ENCODE measurements at places on chromosomes 4 and X.

- DNase-seq, result no peak
Measured at GRCh38 chr4:168787801-168788595, 222.1 kb downstream of the CBR4 start.

- DNase-seq, result no peak
Measured at GRCh38 chrX:13966793-13967125, 62.9 kb downstream of the GEMIN8 start.

DNA sequence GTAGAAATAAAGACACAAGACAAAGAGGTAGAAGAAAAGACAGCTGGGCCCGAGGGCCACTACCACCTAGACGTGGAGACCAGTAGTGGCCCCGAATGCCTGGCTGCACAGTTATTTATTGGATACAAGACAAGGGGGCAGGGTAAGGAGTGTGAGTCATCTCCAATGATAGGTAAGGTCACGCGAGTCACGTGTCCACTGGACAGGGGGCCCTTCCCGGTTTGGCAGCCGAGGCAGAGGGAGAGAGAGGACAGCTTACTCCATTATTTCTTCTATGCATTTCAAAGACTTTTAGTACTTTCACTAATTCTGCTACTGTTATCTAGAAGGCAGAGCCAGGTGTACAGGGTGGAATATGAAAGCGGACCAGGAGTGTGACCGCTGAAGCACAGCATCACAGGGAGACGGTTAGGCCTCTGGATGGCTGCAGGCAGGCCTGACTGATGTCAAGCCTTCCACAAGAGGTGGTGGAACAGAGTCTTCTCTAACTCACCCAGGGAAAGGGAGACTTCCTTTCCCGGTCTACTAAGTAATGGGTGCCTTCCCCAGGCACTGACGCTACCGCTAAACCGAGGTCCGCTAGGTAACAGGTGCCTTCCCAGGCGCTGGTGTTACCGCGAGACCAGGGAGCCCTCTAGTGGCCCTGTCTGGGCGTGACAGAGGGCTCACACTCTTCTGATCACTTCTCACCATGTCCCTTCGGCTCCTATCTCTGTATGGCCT is 44.9 kb downstream of the ZBTB49 start:
- DNase-seq, result peak; percentile 36

GRCh38 chrX:148542481-148543255 is 42.3 kb downstream of the AFF2 start:
- DNase-seq, result no peak

DNA sequence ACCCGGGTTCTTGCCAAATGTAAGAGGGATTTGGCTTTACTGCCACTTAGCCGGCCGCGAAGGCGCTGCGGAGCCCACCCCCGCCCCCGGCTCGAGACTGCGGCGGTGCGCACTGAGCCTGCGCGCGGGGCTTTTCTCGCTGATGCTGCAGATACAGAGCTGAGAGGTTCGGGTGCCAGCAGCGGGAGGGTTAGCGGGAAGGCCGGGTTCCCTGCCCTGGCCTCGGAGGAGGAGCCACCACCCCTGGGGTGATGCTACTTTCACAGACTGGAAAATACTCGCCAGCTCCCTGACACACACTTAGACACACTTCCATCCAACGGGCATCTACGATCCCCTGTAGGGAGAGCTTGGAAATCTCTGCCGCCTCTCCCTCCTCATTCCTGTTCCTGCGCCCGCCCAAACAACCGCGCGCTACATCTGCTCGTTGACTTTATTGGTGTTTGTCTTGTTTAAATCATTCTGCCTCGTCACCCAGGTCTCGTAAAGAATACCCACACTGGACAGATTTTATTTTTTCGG is 2.1 kb upstream of the PCDH7 start:
- no peak for DNase-seq

- DNase-seq, result no peak
Measured at GRCh38 chr4:104811727-104812126, 317.0 kb upstream of the CXXC4 start.

DNA sequence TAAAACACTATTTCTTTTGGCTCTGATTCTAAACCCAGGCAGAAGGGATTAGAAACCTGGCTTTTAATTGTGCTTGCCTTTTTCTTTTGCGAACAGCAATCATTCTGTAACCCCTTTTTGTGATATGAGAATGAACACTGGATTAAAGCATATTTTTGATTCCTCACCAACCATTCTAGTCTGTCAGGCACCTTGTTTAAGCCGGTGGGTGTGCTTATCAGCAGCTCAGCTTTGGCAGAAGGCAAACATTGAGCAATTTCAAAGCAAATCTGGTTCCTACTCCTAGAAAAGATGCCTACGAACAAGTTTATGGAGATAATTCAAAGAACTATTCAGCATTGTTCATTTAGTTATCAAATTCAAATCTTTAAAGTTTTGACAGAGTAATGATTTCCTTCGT is 265.1 kb upstream of the FAM241A start:
- no peak for DNase-seq

DNA sequence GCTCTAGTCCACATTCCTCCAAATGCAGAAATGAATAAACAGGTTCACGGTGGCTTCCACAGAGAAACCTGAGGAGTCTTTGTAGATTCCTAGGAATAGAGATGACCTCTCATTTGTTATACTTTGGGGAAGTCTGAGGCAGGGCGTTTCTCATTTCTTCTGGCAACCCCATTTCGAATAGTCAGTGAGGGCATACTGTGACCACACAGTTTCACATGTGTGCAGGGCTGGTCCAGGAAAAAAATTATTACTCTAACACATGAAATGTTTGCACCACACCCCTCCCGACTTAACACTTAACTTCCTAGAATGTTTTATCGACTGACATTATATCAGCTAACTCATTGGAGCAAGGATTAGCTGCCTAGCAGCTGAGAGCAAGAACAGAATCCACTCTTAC is 12.0 kb downstream of the FRMD7 start:
- DNase-seq, result no peak

- DNase-seq, result no peak
Measured at GRCh38 chr4:37666625-37667071, 19.5 kb downstream of the RELL1 start.

DNA sequence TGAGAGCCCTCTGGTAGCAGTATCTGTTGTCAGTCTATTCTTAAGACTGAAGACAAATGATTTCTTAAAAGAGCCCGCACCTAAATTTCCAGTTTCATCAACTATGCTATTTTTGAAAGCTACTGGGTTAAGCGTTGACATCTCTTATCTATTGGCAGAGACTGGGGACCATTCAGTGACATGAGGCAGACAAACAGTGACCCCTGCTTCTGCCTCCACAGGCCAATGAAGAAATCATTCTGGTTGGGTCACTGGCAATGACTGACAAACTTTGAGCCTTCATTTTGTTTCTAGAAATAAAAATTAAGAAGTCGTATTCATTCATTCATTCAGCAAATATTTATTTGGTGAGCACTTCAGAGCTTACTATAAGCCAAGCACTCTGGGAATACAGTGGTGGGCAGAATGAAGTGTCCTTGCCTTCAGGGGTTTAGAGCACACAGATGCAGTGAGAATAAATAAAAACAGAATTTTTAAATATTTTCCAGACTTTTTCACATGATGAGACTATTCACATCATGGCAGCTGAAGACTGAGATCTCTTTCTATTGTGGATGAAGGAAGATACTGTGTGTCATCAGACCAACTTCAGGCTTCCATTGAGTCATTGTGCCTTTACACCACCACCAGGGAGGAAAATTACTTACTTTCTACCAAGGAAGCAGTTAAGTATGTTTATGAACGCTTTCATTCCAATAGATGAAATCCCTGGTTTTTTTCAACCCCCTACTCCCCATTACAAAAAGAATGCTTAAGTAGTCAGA is 36.0 kb downstream of the SORBS2 start:
- DNase-seq, result no peak

- no peak for DNase-seq
Measured at GRCh38 chrX:16839219-16839851, 30.8 kb downstream of the RBBP7 start.

DNA sequence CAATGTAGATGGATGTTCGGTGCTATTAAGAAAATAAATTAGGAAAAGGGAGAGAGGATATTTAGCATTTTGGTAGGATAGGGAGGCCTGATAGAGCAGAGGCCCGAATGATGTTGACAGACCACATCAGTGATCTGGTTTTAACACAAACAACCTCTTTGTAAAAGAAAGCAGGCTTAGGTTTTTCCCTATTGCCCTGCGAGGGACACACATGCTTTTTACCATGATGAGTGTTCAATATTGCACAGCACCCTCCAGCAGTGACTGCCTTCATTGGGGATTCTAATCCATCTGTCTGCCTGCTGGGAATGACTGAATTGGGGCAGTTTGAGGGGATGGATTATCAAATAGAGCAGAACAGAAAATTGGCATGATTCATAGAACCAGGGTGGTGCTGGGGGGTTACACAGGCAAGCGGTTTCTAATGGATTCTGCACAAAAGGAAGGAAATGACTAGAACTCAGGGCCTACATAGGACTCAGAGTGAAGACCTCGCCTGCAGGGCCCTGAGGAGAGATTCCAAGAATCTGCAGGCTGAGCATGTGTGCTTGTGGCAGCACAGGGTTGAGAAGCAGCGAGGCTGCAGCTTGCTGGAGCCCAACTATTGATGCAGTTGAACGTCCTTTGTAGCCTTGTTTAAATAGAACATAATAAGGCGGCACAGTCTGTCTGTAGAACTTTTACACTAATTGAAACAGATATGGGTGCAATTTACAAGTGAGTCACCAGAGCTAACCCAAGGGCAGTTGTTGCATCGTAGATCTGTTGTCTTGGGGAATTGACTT is 58.0 kb downstream of the RHOH start:
- no peak for DNase-seq

DNA sequence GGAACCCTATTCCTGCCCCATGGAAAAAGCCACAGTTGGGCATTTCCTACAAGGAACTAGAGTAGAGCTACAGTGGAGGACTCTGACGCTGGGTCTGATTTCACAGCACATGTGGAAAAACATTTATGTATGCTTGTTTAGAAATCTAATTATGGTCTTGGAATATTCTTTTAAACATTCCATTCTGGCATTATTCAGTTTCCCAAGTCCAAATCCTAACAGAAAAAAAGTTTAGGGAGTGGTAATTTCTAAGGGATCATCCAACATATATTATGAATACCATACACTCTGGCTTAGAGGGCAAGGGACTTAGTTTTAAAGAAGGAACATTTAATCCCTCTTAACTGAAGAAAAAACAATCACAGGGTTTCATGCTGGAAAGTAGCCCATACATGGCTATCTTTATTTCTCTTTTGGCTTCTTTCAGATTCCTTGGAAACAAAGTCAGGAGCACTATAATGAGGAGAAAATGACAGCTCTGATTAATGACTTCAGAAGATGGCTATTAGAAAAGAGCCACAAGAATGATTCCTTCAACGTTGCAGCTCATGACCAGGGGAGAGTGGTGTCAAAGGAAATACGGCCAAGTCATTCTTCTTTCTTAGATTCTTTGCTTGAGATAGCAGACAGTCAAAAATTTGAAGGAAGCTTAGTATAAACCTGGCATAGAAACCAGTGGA is 56.1 kb downstream of the CNGA2 start:
- no peak for DNase-seq

DNA sequence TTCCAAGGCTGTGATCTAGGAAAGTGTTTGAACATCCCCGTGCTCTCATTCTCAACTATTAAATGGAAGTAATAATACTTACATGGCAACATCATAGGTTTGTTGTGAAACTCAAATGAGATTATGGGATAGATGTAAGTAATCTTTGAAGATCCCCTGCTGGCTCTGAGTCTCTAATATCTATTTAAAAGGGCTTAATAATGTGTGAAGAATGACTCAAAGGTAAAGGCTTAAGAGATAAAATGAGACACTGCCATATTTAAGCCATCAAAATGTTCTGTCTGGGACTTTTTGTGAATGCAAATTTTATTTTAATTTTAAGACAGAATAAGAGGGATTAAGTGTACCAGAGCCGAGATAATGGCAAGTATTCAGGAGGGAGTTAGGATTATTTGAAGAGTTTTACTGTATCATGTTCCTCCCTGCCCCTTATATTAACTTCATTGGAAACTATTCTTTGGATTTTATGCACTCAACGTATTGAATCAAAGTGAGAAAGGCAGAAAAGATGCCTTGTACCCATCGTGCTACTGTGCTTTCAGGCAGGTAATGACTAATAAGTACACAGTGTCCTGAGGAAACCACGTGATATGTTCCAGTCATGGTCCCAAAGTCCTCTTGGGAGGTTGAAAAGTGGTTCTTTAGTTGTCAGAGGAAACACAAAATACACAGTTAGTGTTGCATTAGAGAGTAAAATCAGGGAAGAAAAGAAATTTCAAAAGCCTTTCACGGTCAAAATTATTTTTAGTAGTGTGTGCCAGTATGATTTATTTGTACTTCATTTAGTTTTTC is 192.4 kb downstream of the RBM46 start:
- no peak for DNase-seq

GRCh38 chr4:154720123-154720522 is 23.7 kb upstream of the LRAT start:
- no peak for DNase-seq

- DNase-seq, result peak; percentile 54
Measured at GRCh38 chrX:140712413-140713173, 3.0 kb downstream of the LINC00632 start.

DNA sequence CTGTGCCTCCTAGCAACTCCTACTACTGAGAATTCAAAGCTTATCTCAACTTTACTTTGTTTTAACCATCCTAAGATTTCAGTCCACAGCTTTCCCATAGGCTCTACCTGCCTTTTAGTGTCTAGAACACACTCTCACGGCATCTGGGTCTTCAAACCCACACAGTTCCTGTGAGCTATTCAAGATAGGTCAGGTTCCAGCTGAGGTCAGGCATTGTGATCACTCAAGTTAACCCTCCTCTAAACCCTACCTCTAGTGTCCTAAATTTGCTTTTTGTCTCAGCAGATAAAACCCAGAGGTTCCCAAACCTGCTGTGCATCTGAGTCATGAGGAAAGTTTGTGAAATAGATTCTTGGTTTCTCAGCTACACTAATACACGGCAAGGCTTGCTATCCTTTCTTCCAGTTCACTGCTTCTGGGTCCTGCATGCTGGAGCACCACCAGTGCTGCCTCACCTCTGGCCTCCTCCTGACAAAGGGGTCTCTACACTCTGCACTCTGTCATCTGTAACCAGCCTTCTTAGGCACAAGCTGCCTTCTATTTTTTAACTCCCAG is 324.6 kb upstream of the MAGEB2 start:
- no peak for DNase-seq

DNA sequence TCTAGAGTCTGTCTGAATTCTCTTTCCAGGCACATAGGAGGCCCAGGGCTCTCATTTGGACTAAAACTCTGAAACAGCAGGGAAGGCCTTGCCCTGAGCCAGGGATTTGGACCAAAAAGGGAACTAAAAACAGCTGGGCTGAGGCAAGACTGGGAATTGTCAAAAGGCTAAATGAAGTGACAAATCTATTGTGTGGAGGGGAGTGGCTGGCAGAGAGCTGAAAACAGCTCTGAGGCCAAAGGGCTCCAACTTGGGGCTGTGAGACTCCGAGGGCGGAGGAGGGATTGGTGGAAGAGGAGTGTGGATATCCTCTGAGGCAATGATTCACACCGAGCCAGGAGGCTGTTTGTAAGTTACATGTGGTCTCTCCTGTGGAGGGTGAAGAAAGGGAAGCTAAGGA is 63.2 kb downstream of the PHEX start:
- no peak for DNase-seq

GRCh38 chr4:88275516-88275915 is 8.8 kb downstream of the PPM1K start:
- no peak for DNase-seq
